ENCODE measurements at places on chromosomes 6 and 20. TPM values are rescaled to one million over a fixed set of nuclear protein-coding genes. Genes with fewer than 3 reads are reported as not detected.

TM9SF4 gene
- 46.9 TPM for total RNA-seq

DNA sequence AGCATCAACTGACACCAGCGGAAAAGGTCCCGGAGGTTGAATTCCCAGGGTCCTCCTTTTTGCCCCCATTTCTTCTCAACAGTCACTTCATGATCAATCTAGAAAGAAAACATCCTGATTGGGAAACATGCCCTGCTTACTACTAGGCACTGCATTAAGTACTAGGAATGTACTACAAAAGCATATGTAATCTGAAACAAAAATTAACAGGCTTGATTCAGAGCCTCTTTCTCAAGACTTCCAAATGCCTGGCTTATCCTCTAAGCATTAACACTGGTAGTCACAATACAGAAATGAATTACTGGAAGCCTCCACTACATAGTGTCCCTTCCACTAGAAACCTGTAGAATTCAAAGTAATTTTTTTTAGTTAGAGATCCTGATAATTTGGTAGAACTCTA is 84.5 kb upstream of the LYRM2 start:
- peak; percentile 10 for DNase-seq

LAMA2 gene
- 3.5 TPM for total RNA-seq

RAB44 gene
- under 0.01 TPM for total RNA-seq

LRFN2 gene
- total RNA-seq, result not detected

BFSP1 gene
- 1.8 TPM for total RNA-seq

GRCh38 chr6:43339168-43339567 is 30.3 kb downstream of the ZNF318 start:
- DNase-seq, result no peak

DNA sequence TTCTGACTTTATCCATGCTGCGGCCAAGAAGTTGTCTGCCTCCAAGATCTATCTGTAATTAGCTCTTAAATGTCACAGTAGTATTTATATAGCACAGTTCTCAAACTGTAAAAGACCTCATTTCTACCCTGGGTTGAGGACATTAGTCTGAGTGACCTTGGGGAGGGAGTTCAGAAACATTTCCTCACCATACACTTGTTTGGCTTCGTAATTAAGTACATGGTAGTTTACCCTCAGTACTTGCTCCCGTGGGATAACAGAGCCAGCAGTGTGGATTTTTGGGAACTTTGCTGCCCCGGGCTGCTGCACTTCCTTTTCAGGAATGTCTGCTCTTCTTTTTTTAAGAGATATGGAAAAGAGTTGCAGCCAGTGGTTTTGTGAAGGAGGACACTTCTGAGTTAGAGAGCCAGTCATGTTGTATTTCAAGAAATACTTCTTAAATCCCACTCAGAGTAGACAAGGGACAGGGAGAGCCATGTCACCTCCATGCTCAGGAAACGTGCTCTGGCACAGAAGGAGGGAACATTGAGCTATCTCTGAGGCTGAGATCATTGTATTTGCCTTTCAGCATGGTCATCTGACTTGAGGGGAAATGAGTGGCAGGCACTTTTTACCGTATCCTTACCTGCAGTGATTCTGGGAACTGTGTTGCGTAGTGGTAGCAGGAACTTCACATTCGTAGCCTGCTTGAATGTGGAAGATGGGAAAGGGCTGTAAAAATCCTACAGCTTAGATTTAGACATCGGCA is 33.6 kb downstream of the RPRD1B start:
- peak; percentile 65 for DNase-seq

DNA sequence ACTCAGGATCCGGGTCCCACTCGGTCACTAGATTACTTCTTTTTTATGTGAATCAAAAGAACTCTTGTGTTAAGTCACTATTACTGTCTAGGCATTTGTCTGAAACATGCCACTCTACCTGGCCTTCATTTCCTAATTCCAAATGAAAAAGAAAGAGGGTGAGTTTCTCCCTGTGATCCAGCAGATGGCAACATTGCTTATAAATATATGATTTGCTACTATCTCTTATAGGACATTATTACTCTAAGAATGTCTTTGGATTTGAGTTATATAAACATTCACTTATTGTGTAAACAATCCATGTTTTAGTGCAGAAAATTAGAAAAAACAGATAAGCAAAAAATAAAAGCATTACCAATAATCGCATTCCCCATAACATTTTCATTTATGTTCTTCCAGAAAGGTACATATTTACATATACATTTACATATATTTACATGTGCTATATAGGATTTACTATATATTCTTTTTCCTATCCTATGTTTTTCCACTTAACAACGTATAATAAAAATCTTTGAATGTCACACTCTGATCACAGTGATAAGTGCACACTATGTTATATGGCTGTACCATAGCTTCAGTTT is 66.9 kb downstream of the FAXC start:
- DNase-seq, result no peak

- DNase-seq, result peak; percentile 64
Observed at GRCh38 chr6:147434516-147434915, 74.0 kb upstream of the SAMD5 start.

WFDC12 gene
- total RNA-seq, result not detected

DNA sequence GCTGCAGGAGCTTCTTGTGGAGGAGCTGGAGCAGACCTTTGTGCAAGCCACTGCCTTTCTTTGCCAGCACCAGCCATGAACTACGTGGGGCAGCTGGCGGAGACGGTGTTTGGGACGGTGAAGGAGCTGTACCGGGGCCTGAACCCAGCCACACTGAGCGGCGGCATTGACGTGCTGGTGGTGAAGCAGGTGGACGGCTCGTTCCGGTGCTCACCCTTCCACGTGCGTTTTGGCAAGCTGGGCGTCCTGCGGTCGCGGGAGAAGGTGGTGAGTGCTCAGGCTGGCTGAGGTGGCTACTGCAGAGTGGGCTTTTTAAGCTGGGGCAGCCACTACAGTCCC is 5.1 kb downstream of the LPIN3 start:
- peak; percentile 75 for DNase-seq

DNA sequence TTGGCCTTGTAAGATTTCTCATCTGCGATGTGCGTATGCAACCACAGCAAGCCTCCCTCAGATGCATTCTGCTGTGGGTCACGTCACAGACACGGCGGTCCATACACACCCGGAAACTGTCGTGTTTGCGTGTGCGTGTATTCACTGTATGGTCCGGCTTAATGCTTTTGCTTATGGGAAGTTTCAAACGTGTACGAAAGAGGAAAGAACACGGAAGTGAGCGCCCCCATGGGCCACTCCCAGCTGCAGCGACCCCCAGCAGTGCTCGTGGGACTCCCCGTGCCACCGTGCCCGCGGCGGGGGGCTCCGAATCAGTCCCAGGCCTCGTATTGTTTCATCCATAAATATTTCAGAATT is 10.2 kb downstream of the DLL1 start:
- DNase-seq, result no peak

TNFRSF6B gene
- 2.9 TPM for total RNA-seq

DNA sequence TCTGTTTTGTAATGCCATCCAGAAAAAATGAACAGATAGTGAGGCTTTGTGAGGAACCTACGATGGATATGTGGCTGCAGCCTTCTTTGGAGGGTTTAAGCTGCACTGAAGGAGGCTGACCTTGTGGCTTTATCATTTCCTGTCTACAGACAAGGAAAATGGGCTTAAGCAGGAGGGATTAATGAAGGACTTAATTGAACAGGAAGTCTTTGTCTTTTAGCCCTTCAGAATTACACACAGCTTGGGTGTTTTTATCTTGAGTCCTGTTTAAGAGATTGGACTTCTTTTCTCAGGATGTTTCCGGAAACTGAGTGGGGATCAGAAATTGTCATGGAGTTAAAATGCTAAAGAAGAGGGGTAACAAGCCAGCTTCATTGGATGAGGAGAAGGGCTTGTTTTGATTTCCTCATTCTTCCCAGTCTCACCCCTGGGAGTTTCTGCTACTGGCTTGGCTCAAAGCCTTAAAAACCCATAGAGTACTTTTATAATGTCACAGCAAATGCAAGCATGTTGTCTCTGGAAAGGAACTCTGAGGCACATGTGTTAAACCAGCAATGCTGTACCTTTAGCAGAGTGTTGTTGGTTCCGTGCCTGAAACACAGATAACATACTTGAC is 193.6 kb downstream of the JARID2 start:
- no peak for DNase-seq

- no peak for DNase-seq
Observed at GRCh38 chr6:117971637-117972036, 64.6 kb downstream of the SLC35F1 start.

NKAPL gene
- 1.2 TPM for total RNA-seq

MUC21 gene
- total RNA-seq, result not detected

DNA sequence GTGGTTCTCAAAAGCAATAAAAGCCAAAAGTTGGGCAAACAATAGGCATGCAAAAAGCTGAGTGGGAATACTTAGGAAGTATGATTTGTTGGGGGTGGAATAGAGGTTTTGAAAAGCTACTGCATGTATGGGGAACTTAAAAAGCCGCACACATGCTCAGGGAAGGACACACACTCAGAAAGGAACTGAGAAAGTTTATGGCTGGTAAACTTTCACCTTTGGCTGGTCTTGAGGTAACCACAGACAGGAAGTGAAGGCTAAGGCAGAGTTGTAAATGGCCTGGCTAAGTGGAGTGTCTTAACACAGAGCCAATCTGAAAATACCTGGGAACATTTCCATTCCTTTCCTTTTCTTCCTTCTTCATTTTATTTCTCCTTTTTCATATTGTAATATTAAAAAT is 134.5 kb upstream of the EXOC2 start:
- no peak for DNase-seq

- DNase-seq, result no peak
Observed at GRCh38 chr6:147382945-147383554, 125.4 kb upstream of the SAMD5 start.

- DNase-seq, result peak; percentile 83
Observed at GRCh38 chr6:107763946-107764345, 60.2 kb downstream of the SCML4 start.

DNA sequence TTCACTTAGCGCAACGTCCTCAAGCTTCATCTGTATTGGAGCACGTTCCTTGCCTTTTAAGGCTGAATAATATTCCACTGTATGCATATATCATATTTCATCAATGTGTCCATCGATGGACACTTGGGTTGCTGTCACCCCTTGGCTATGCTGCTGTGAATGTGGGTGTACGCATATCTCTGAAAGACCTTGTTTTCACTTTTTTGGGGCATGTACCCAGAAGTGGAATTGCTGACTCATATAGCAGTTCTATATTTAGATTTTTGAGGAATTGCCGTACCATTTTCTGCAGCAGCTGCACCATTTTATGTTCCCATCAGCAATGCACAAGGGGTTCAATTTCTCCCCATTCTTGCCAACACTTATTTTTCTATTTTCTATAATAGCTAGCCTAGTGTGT is 22.8 kb upstream of the SLC23A2 start:
- DNase-seq, result peak; percentile 73

GRCh38 chr6:151052021-151052646 is 186.6 kb downstream of the MTHFD1L start:
- peak; percentile 41 for DNase-seq

DNA sequence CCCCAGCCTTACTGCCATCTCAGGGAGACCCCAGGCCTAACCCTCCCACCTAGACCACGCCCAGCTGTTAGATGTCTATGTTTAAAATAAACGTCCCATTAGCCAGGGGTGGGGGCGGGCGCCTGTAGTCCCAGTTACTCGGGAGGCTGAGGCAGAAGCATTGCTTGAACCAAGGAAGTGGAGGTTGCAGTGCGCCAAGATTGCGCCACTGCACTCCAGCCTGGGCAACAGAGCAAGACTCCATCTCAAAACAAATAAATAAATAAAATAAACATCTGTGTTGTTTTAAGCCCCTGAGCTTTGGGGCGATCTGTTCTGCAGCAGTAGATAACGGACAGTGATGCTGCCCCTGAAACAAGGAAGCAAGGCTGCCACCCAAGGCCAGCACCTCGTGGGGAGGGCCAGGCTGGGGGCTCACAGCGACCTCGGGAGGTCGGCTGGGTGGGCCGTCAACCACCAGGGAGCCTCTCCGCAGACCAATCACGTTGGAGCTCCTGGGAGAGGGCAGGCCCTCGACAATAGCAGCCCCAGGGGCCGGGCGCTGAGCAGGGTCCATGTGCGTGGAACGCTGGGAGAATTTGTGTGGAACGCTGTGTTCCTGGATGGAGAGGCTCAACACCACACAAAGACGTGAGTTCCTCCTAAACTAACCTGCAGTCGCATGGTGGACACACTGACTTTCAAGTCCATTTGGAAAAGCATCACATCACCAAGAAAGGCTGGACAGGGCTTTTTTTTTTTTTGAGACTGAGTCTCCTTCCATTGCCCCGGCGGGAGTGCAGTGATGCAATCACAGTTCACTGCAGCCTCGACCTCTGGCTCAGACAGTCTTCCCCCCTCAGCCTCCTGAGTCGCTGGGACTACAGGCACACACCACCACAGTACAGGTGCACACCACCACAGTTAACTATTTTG is 1.0 kb upstream of the HELZ2 start:
- peak; percentile 95 for DNase-seq

GRCh38 chr6:139271056-139271455 is 20.7 kb downstream of the TXLNB start:
- no peak for DNase-seq

GRCh38 chr6:82264824-82265223 is 17.3 kb upstream of the IBTK start:
- DNase-seq, result no peak

GRCh38 chr20:52572687-52573086 is 381.1 kb upstream of the ZFP64 start:
- no peak for DNase-seq

GRCh38 chr6:17457956-17458355 is 64.6 kb downstream of the CAP2 start:
- no peak for DNase-seq

GRCh38 chr6:112560651-112561050 is 213.5 kb downstream of the RFPL4B start:
- no peak for DNase-seq

CCDC28A gene
- 11.2 TPM for total RNA-seq

L3MBTL1 gene
- 5.6 TPM for total RNA-seq

OR12D1 gene
- total RNA-seq, result not detected

DNA sequence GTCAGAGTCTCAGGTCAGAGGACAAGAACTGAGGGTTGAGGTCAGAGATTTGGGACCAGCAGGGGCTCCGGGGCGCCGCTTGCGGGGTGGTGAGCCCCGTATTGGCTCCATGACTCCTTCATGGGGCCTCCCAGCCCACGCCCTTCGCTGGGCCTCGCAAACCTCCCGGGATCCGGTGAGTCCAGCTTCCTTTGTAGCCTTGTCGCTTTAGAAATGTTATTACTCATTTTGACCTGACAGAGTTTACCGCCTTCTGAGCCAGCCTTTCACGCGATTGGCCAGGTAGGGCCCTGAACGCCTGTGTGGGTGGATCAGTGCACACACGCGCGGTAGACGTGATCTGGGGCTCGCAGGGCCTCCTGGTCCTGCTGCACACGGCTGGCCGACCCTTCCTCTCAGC is 181.1 kb downstream of the ERMARD start:
- peak; percentile 45 for DNase-seq

- peak; percentile 62 for DNase-seq
Observed at GRCh38 chr20:61538183-61538942, 286.3 kb downstream of the CDH4 start.

- peak; percentile 45 for DNase-seq
Observed at GRCh38 chr6:82959385-82959941, 106.2 kb downstream of the UBE3D start.

SMLR1 gene
- total RNA-seq, result not detected

PXT1 gene
- not detected for total RNA-seq

Data from osteoblast (primary cell).